T-helper 17 cell (primary cell): ENCODE measurements at places on chromosomes 16 and 17. TPM values are rescaled to one million over a fixed set of nuclear protein-coding genes. Genes with fewer than 3 reads are reported as not detected.

- DNase-seq: no peak
Measured at GRCh38 chr16:17801068-17801467, 330.3 kb upstream of the XYLT1 start.

DNA sequence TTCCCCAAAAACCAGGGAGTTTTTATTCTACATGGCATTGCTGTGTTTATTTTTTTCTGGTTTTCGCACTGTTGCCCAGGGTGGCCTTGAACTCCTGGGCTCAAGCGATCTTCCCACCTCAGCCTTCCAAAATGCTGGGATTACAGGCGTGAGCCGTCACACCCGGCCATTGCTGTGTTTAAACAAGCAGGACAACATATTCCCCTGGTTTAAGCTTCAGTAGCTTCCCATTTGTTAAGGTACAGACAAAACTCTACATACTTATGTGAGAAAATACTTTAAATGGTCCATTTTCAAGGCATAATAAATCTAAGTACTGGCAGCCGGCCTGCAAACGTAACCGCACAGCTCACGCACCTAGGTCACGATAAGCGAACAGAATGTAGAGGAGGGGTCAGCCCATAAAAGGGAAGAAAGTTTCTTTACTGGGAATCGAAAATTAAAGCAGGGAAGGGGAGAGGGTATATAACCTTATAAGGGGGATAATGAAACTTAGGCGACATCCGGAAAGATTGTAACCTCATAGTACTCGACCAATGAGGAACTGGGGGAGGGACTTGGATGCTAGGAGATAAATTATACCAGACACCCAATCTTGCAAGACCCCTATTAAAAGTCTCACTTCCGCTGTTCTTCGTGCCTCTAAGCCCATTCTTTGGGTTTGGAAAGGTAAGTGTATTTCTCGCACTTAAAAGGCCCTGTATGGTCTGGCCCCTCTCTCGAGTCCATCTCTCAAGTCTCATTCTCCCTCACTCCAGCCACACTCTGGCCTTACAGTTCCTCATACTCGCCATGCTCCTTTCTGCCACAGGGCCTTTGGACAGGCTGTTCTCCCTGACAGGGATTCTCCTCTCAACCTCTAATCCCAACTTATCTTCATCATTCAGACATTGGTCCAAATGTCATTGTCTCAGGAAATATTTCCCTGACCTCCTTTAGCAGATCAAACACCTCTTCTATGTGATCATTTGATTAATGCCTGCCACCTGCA, 59.2 kb downstream of the TEX14 start:
- DNase-seq: no peak

GRCh38 chr16:23274968-23275367, 27.1 kb upstream of the SCNN1B start:
- no peak for DNase-seq

- DNase-seq: no peak
Measured at GRCh38 chr16:31664683-31665482, 137.2 kb downstream of the AHSP start.

DNA sequence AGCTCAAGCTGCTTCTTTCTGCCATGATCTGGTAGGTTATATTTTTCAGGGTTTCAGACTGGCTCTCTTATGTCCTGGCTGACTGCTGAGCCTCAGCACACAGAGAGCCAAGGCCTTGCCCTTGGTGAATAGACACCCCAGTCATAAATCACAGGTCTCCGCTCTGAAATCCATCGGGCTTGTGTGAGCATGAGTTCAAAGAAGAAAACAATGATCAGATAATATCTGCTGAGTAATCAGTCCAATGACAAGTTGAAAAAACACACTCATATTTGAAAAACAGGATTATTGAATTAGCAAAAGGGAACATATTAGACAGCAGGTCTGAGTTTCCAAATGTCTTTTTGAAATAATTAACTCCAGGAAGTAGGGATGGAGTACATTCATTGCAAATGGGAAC, 51.1 kb upstream of the NDRG4 start:
- no peak for DNase-seq

- DNase-seq: no peak
Measured at GRCh38 chr16:85522308-85522841, 90.7 kb upstream of the GSE1 start.

Gene DHRS11
- total RNA-seq: 3.8 TPM

Gene PRSS36
- total RNA-seq: 0.10 TPM

Gene AHSP
- total RNA-seq: not detected

Gene SPNS2
- total RNA-seq: 0.22 TPM

Gene PLK1
- 1.7 TPM for total RNA-seq
